ENCODE measurements at places on chromosomes 11 and 22.

DNA sequence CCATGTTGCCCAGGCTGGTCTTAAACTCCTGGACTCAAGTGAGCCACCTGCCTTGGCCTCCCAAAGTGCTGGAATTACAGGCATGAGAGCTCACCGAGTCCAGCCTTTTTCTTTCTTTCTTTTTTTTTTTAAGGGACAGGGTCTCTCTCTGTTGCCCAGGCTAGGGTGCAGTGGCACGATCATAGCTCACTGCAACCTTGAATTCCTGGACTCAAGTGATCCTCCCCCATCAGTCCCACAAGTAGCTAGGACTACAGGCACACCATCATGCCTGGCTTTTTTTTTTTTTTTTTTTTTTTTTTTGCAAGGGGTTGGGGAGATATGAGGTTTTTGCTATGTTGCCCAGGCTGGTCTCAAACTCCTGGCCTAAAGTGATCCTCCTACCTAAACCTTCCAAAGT is 78.5 kb downstream of the MRTFA start:
- DNase-seq: no peak

GRCh38 chr11:84408946-84409411 is 1122.8 kb upstream of the CCDC90B start:
- no peak for DNase-seq

GRCh38 chr22:21754523-21754922 is 18.9 kb upstream of the YPEL1 start:
- DNase-seq: no peak

- no peak for DNase-seq
These were observed 144.6 kb downstream of the ATG16L2 start for GRCh38 chr11:72958791-72959190.

DNA sequence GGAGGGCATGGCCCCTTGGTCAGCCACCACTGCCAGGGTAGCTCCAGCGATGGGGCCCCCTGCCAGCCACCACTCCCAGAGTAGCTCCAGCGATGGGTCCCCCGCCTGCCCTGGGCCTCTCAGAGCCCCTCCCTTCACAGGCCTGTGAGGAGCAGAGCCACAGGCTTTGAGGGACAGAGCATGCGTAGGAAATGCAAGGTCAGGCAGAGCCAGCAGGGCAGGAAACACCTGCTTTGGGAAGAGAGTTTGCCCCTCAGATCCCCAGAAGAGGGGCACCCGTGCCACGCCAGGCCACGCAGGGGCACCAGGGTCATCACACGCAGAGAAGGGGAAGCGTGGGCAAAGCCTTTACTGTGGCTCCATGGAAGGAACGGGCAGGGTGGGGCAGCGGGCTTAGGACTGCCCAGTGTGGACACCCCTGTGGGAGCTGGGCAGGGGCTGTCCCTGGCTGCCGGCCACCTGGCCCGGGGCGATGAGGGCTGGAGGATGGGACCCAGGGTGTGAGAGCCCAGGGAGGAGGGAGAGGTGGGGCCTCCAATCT is 477.8 kb downstream of the BRD1 start:
- no peak for DNase-seq

- no peak for DNase-seq
These were observed 36.8 kb downstream of the YAP1 start for GRCh38 chr11:102147015-102147414.

GRCh38 chr11:67253872-67254624 is 12.2 kb upstream of the GRK2 start:
- no peak for DNase-seq

DNA sequence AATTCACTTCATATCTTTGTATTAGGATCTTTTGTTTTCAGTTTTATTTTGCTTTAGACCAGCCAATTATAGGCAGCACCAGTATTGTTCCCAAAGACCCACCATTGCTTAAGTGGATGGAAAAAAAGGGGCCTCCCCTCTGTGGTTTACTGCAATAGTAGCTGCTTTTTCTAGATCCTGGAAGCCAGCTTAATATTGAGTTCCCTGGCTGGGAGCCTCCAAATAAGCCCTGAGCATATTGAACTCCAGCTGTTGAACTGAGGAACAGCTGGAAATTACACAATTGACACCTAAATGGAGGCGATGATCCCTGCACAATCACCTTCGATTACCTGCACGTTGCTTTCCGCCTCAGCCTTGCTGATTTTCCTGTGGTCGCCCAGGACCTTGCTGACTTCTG is 576.0 kb downstream of the SOX6 start:
- no peak for DNase-seq
